ENCODE measurements at places on chromosomes 7 and 10.

- DNase-seq: no peak
Measured at GRCh38 chr7:7687800-7688199, 30.6 kb downstream of the RPA3 start.

- no peak for DNase-seq
Measured at GRCh38 chr10:122485670-122486069, 24.3 kb downstream of the HTRA1 start.

- DNase-seq: no peak
Measured at GRCh38 chr10:113368666-113369364, 184.0 kb upstream of the HABP2 start.

DNA sequence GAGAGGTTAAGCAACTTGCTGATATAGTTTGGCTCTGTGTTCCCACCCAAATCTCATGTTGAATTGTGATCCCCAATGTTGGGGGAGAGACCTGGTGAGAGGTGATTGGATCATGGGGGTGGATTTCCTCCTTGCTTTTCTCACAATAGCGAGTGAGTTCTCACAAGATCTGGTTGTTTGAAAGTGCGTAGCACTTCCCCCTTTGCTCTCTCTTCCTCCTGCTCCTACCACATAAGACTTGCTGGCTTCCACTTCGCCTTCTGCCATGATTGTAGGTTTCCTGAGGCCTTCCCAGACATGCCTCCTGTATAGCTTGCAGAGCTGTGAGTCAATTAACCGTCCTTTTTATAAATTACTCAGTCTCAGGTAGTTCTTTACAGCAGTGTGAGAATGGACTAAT, 13.5 kb upstream of the ZNRF2 start:
- DNase-seq: no peak

DNA sequence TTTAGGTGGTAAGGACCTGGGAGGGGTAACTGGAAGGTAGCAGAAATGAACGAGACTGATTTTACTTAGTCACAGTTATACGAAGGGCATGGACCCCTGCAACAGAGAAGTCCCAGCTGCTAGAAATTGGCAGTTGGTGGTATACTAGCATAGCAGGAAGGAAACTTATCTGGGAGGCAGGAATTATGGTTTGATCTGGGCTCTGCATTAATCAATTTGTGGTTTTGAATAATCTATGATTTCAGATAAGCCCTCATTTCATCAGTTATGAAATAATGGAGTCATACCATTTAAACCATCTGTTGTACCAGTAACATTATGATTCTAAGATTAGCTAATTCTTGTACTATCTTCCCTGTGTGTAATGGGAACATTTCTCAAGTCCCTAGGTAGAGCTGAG, 54.0 kb upstream of the TMEM229A start:
- DNase-seq: no peak

DNA sequence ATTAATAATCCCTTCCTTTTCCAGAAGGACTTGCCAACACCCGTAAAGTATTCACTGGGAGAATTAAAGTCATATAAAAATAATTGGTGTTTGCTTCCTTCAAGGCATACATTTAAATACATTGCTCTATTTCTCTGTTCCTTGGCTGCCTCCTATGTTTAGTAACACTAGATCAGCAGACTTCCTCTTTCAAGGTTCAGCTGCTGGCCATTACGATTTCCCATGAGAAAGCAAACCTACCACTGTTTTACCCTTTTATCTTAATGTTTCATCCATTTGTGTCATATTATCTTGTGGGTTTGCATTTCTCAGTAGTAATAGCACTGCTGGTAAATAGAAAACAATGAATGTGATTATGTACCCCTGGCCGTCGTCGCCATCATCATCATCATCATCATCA, 313.8 kb upstream of the BMPER start:
- no peak for DNase-seq

GRCh38 chr10:74883428-74883827, 57.0 kb downstream of the KAT6B start:
- no peak for DNase-seq

DNA sequence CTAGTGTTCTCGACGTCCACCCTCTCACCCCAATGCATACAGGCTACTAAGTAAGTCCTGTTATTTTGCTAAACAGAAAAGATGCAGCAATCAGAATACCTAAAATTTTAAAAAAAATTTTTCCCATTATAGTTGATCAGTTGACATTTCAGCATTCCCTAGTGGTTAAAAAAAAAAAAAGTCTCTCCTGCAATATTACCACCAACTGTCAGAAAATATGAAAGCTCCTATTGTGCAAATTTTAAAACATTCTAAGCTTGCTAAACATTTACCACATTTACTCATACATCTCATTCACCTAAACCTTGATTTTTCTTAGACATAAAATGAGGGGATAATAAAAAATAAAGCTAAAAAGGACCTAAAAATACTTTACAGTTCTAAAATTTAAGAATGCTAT, 165.6 kb downstream of the AVL9 start:
- no peak for DNase-seq

DNA sequence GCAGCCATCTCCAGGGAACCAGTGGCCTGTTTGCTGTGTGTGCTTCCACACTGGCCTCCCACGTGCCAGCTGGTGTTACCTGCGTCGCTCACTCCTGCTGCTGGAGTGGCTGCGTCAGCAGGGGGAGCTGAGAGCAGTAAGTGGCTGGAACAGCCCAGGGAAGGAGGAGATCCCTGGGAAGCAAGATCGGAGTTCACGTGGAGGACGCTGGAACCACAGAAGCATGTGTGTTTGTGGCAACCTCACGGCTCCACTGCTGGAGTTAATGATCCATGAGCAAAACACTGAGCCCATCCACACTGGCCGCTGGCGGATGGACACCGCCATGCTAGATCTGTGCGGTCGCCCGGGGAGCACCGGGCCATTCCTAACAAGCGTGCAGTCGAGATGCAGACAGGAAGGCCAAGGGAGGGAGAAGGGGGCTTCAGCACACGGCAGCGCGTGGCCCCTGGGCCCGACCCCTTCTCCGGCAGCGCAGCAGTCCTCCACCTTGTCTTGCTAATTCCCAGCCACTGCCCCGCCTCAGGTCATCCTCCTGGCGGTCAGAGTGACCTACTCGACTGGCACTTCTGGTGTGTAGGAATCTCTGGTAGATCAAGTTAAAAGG, 68.5 kb upstream of the EEPD1 start:
- DNase-seq: no peak

DNA sequence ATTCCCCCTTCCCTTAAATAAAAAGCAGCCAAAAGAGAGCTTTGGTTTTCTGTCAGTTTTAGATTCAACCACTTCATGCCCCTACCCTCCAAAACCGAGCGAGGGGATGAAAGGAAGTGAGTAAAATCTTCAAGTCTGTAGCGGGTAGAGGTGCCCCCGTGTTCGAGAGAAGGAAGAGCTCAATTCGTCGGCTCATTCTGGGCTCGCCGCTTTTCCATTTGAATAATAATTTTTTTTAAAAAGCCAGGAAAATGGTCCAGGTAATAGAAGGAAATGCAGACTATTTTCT, 436.2 kb upstream of the GALNT17 start:
- DNase-seq: no peak

- no peak for DNase-seq
Measured at GRCh38 chr10:73840056-73840402, 28.6 kb upstream of the NDST2 start.

- DNase-seq: no peak
Measured at GRCh38 chr7:9082203-9082602, 648.8 kb downstream of the NXPH1 start.

GRCh38 chr7:102469351-102469971, 4.7 kb downstream of the LRWD1 start:
- DNase-seq: no peak

DNA sequence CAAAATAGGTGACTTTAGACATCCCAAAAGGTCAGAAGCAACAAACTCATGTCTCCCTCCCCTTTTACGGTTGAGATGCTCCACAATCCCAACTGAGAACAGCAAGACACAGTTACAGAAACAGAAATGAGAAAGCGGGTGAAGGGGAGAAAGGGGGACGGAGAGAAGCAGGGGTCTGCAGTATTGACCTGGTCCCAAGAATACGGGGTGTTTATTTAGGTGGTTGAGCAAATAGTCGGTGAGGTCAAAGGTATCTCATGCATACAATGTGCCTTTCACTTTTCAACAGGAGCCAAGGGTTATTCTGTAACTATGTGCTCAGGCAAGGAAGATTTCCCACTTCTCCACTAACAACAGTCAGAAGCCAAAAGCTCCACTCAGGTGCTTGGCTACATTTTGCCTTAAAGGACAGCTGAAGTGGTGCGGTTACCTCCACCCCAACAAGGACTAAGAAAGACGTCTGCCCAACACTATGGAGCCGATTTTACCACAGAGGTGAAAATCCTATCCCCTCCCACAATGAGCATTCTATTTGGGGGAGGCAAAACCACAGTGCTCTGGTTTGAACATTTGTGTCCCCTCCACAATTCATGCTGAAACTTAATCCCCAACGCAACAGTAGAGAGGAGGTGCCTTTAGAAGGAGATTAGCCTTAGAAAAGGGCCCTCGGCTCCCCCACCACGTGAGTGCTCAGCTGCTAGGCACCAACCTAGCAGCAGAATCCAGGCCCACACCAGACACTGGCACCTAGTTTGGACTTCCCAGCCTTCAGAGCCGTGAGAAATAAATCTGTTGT, 77.9 kb downstream of the PARD3 start:
- no peak for DNase-seq

DNA sequence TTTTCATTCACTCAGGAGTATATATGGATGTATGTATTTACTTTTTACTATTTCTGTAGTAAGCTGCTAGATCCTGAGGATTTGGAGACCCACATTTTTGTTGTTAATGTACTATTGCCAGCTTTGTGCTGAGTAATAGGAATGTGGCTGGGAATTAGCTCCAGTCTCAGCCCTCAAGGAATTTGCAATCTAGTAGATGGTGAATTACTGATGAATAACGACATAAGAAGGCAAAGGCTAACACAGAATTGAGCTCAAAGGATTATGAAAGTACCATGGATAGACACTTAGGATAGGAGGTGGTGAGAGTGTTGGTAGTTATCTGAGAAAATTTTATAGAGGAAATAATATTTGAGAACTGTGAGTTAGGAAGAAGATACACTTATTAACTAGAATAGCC, 19.9 kb downstream of the CASD1 start:
- DNase-seq: no peak

DNA sequence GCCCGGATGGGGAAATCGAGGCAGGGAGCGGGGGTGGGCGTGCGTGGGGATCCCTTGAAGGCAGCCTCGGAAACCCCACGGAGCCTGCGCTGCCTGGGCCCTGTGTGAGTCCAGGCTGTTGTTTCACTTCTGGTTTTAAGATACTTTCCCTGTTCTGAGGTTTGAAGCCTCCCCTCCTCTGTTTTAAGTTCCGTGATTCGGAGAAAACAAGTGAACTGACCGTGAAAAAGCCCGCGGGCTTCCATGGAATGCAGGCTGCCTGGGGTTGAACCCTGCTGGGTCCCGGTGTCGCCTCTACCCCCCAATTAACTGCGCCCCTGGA, 401 bp downstream of the LRRC27 start:
- DNase-seq: no peak

- no peak for DNase-seq
Measured at GRCh38 chr7:47758546-47758945, 176.6 kb upstream of the TNS3 start.

DNA sequence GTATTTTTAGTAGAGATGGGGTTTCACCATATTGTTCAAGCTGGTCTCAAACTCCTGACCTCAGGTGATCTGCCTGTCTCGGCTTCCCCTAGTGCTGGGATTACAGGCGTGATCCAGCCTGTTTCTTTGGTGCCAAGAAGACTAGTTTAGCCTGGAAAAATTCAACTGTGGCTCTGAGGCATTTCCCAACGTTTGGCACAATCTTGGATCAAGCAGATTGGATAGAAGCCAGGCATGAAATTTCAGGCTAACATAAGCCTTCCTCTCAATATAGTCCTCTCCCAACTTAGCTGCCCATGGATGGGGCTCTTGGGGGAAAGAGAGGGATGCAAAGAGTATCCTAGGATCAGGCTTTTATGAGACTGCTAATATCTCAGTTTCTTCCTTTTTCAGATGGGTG, 53.8 kb downstream of the APBB1IP start:
- DNase-seq: no peak

DNA sequence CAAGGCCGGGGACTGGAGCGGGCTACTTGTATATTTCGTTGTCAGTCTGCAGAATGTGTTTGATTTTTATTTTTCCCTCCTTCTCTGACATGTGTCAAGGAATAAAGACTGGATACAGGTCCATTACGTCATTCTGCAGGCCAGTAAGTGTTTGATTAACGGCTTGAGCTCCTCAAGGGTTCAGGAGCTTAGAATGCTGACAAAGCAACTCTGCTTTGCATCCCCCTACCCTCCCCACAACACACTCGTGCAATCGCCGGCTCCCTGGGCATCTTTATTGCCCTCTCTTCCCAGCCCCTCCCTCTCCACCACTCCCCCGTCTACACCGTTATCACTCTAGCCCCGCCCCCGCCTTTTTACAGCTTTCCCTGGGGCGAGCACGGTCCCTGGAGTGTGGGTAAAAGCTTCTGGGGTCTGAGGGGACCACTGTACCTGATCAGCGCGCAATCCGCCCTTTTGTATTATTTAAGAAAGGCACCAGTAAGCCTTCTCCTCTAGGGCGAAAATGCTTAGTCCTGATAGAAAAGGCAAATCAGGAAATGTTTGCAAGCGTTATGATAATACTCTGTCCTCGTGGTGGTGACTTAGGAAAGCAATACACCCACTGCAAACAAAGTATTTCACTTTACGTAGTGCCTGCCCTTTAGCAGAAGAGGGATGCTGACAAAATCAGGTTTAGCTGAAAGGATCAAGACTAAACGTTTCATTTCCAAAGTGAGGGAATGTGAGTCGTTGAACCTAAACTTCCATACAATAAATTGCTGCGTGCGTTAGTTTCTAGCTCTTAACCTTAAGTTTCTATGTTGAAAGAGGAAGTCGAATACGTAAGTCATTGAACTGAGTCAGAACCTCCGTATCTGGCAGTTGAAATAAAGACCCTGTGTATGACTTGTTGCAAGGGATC, 1.4 kb upstream of the CREB5 start:
- no peak for DNase-seq

DNA sequence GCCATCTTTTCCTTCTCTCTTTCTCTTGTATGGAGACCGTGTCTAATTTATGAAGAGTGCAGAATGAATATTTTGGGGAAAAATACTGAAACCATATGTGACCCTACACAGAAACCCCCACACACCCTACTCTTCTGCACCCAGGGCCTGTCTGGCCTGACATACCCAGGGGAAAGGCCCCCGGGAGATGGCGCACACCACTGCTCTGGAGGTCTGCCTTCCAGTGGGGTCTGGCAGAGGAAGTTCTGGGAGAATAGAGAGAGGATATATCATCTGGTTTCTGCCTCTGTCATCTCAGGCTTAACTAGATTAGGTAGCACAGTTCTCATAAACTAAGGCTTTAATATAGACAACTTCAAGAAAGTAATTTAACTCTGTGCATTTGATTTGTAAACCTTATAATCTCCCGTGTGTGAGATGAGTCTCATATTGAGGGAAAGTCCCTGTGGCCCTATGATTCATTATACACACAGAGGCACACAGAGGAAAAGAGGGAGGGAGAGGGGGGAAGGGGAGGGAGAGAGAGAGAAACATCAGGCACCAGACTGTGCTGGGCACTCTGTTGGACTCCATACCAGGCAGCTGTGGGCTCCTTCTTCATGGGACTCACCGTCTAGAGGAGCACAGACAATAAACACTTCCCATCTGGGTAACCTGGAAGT, 123.3 kb downstream of the AOAH start:
- peak; percentile 60 for DNase-seq

All from epithelial cell of prostate (primary cell).